ENCODE measurements at places on chromosomes 2 and 18. TPM values are rescaled to one million over a fixed set of nuclear protein-coding genes. Genes with fewer than 3 reads are reported as not detected.

The RIT2 gene
- total RNA-seq = not detected

The SH3RF3 gene
- 0.31 TPM for total RNA-seq

The MLPH gene
- total RNA-seq = not detected

The CNRIP1 gene
- total RNA-seq = not detected

The RAB17 gene
- not detected for total RNA-seq

The AQP12B gene
- total RNA-seq = not detected

The UGT1A4 gene
- not detected for total RNA-seq
